ENCODE measurements at places on chromosomes 3 and 15.
A peak's percentile ranks its signal among the peaks of the same experiment; 100 is the strongest.

DNA sequence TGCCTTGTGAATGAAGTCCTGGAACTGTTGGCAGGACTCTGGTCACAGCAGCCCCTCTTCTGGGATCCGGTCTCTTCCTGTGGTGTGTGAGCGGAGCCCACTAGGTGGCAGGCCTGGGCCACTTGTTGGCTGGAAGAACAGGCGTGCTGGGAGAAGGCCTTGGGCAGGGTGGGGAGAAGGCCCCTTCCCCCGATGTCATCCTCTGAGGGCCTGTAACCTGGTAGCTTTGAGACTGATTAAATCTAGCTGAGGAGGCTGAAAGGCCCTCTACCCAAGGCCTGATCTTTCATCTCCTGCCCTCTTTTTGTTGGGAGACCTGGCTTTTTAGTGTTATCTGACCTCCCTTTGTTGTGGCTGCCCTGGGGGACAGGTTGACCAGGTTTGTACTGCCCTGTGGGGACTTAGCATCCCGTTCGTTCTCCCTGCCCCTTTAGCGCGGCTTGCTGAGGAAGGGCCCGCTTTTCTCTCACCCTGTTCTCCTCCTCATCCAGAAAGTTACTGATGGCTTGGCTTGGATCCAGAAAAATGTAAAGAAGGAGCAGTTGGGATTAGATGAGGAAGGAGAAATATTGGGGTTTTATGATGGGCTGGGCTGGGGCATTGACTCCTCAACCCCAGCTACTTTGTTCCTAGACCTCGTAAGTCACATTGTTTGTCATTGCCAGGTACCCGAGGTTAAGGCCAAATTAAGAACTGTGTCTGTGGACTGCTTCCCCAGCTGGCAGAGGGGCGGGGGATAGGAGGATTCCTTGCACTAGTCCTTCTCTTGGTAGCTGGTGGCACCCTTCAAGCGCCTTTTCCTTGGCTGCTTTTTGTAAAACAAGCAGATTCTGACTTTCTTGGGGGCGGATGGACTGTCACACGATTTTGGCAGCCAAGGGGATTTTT, 48.5 kb downstream of the CHCHD6 start:
- DNase-seq = peak; percentile 86

- no peak for DNase-seq
Observed at GRCh38 chr15:41435037-41435786, 18.3 kb downstream of the RTF1 start.

DNA sequence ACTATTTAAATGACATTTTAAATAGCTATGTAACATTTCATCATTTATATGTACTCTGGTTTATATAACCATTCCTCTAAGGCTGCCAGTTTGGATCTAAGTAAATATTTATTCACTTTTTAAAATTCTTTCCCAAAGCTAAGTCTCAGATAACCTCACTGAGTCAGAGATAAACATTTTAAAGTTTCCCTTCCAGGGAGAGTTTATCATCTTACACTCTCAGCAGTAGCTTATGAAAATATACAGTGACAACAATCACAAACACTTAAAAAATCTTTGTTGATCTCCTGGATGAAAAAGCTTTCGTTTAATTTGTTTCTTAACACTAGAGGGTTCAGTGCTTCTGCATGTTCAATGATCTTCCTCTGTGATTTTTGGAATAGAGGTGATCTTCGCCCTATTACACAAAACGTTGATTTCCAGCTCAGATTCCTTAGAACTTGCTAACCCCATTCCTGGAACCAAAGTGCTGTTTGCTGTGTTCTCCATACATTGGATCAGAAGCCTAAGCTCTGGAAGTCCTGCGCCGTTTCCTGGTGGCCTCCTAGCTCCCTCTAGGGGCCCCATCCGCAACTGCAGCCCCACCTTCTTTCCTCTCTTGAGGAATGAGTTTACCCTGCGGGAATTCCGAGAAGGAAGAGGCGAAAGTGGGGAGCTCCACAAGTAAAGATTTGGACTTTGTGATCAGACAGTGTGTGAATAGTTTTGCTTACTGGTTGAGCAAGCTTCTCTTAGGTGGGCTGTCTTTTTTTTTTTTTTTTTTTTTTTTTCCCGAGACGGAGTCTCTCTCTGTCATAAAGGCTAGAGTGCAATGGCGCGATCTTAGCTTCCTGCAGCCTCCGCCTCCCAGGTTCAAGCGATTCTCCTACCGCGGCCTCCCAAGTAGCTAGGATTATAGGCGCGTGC, 29.3 kb upstream of the SACM1L start:
- DNase-seq = peak; percentile 83

DNA sequence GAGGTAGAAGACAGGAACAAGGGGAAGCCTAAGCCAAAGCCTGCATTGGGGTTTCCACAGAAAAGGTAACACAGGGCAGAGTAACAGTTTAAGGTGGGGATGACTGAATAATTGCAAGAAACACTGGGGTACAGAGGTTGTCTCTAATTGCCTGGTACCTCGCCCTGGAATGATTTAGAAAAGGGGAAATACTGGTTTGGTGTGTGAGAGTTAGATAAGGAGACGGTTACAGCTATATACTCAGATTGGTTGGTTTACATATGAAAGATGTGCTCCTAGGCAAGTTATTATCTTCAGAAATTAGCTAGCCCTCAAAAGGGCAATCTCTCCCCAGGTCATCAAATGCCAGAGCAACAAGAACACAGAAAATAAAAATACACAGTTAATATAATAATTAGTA, 58.8 kb downstream of the SMARCC1 start:
- DNase-seq = no peak
